ENCODE measurements at places on chromosomes 5 and 9.
A peak's percentile ranks its signal among the peaks of the same experiment; 100 is the strongest.

- DNase-seq, result peak; percentile 42
Measured at GRCh38 chr9:106921341-106921899, 58.5 kb downstream of the ZNF462 start.

DNA sequence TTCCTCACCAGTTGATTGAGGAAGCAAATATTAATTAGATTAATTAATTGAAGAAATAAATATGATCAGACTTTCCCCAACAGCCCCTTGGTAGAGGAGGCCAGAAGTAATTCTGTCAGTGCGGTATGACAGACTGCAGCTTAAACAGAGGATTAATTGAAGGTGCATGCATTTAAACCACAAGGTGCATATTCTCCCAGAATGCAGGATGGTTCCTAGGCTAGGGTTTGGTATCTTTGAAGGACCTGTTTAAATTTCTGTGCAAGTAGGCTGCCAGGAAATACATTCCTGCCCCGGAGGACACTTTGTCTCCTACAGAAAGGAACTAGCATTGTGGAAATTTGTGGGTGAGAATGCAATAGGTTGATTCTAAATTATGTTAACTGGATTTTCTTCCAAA, 50.5 kb upstream of the PALM2AKAP2 start:
- no peak for DNase-seq

DNA sequence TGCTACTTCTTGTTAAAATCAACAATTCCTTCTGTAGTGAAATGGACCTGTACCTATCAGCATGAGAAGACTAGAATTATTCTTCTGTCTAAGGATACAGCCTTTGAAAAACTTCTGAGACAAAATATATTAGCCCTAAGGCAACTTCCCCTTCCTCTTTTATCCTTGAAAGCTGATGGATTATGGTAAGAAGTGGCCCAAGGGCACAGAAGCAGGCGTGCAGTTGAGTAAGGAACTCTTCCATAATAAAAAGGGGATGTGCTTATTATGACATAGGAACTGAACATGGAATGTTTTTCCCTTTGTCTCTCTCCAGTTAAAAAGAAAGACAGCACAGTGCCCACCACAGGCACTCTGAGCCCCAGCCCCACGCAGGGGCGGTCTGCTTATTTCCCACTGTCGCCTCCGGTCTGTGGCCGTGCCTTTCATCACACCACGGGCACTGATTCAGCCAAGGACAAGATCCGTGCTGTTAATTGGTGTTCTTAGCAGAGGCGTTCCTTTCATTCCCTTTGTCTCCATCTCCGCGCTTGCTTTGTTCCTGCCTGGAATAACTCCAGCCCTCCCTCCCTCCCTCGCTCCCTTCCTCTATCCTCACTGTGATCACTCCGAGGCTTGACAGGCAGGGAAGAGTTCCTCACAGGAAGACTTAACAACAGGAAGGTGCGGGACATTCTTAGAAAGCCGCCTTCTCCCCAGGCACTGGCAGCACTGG, 135.9 kb upstream of the OTULINL start:
- DNase-seq, result no peak

- DNase-seq, result no peak
Measured at GRCh38 chr5:172887692-172888091, 53.6 kb downstream of the ERGIC1 start.

- no peak for DNase-seq
Measured at GRCh38 chr5:152405145-152405544, at the start of gene NMUR2. Gene NMUR2 (minus strand): TSS chr5:152405279. CDS start chr5:152405113, 166 bp downstream.

DNA sequence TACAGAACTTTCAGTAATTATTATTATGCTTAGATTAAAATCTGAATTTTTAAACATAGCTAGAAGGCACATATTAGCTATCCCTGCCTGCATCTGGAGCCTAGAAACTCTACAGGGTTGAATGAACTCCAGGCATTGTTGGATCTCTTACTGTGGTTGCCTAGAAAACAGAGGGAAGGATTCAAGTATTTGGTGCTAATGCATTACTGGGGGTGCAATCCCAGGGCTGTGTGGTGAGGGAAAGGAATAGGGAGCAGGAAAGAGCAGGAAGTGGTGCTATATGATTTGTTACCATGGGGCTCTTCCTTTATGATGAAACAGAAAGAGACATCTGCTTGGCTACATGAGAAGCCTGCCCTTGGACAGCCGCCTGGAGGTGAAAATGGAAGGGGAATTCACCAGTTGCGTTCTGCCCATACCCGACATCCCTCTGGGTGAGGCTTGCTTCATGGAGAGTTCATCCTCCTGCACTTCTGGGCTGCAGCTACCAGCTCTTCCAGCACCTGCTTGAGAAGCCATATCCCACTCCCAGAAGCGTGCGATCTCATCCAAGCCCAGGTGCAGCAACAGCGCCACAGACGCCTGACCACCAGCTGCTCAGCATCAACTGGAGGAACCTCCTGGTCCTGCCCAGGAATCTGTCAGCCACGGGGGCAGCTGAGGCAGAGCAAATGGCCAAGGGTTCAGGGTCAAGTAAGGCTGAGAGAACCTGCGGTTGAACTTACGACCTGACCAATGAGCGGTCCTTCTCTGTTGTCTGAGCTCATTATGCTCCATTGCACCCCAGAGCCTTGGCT, 362.8 kb downstream of the SEMA5A start:
- no peak for DNase-seq

DNA sequence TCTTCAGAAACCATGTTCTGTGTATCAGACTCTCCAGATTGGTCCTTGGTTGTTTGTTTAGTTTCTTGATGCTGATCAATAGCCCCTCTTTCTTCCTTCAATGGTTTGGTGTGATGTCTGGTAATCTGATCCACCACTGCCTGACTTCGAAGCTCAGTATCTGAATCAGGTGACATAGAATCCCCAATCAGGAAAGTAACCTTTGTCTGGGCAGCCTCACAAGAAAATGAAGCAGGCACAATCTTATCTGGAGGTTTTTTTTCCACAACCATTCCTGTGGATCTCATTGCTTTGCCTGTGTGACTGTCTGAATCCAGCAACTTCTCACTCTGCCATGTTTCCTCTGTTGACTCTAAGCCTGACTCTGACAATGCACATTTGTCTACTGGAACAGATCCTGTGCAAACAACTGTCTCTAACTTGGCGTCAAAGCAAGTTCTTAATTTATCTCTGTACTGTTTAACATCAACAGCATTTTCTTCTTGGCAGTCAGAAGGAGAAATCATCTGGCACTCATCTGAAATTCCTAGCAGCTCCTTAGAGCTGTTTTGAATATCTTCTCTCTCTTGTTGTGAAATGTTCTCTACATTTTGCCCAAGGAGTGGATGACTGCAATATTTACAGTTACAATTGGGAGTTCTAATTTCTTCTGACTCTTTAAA, 37.1 kb upstream of the RAPGEF6 start:
- no peak for DNase-seq

- no peak for DNase-seq
Measured at GRCh38 chr9:105128908-105129600, 115.4 kb upstream of the SLC44A1 start.

DNA sequence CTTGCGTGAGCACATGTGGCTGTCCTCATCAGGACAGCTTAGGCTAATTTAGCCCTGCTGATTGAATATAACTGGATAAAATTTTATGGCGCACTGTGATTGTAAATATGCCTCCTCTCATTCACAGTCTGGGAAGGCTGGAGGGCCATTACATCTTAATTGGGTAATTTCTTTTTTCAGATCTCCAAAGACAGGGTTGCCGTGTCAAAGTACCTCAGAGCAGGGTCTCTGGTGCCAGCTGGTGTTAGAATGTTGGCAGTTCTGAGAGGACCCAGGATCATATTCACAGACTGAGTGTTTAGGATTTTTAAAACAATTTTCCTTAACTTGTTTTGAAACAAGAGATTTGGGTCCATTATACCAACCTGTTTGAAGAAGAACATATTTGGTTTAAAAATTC, 455.7 kb upstream of the TLE4 start:
- DNase-seq, result no peak

- DNase-seq, result no peak
Measured at GRCh38 chr9:8610256-8610655, 810.7 kb upstream of the DMAC1 start.

DNA sequence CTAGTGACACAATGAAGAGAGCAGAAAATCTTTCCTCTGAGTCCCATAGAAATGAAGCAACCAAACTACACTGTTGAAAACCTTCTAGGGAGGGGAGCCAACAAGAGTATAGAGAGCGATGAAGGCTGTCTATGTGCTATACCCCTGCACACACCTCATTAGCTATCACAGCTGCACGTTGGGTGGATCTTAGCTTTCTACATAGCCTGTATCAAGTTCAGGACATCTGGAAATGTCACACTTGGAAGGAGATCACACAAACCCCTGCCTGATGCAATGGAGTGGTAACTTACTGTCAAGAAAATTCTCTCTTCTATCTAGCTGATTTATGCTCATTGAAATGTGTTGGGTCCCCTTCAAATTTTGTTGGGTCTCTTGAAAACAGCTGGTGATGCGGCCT, 127.0 kb upstream of the NTRK2 start:
- no peak for DNase-seq

- peak; percentile 2 for DNase-seq
Measured at GRCh38 chr5:128949847-128950546, 15.3 kb upstream of the SLC27A6 start.

DNA sequence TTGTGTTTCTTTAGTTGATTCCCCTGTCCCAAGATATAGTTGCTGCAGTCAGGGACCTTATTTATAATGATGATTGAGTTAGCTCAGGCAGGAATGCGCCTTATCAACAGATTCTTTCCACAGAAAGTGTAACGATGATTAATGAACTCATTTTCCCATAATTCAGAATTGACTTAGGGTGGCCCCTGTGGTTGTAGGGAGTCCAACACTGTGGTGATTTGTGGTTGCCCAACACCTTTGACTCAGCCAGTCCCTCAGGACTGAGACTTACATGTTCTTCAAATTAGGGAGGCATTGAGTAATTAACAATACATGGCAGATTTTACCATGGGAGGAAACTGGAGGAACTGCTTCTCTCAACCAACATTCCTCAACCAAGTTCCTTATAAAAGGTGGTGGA, 221.9 kb downstream of the GABRG2 start:
- DNase-seq, result no peak

DNA sequence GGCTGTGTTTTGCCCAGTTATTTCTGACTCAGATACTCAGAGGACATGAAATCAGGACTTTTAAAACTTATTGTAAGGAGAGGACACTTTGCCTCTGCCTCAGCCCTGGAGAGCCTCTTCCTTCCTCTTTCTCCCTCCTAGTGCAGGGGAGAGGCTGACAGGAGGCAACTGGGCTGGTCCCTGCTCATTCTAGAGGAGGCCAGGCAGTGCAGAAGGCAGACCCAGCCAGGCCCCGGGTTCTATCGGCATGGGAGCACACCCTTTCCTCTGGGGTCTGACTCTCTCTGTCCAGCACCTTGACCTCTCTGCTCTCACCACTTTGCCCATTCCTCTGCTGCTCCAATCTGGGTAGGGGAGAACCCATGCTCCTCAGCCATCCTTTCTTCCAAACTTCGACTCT, 16.0 kb upstream of the SMIM32 start:
- DNase-seq, result no peak

GRCh38 chr5:130978475-130978874, 186.6 kb downstream of the HINT1 start:
- no peak for DNase-seq

DNA sequence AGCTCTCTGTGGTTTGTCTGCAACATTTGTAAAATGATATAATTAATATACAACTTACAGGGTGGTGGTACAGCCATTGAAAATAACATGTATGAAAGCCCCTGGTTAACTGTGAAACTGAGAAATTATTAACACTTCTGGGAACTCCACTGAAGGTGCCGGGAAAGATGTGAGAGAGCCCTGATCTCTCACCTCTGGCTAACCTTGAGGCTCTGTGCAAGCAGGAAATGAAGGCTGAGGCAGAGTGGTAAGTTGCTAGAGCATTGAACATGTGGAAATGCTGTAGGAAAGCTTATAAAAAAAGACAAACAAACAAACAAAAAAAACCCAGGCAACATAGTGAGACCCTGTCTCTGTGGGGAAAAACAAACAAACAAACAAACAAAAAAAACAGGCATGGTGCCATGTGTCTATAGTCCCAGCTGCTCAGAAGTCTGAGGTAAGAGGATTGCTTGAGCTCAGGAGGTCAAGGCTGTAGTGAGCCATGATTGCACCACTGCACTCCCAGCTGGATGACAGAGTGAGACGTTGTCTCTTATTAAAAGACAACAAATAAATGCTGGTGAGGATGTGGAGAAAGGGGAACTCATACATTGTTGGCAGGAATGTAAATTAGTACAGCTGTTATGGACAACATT, 7.5 kb downstream of the CATSPER3 start:
- DNase-seq, result no peak

GRCh38 chr9:103730866-103731265, 363.2 kb upstream of the SMC2 start:
- DNase-seq, result no peak

- DNase-seq, result peak; percentile 61
Measured at GRCh38 chr9:127505396-127506116, 54.2 kb downstream of the LRSAM1 start.

- no peak for DNase-seq
Measured at GRCh38 chr9:2691626-2692025, 25.7 kb upstream of the KCNV2 start.

DNA sequence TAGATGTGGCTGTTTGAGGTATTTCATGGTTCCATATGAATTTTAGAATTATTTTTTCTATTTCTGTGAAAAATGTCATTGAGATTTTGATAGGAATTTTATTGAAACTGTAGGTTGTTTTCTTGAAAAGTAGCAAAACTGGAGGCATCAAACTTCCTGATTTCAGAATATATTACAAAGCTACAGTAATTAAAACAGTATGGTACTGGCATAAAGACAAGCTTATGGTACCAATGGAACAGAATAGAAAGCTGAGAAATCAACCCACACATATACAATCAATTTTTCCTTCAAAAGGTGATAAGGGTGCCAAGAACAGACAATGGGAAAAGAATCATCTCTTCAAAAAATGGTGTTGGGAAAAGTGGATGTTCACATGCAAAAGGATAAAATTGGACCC, 197.7 kb upstream of the DAP start:
- DNase-seq, result no peak

GRCh38 chr5:27124590-27124989, 86.2 kb upstream of the CDH9 start:
- DNase-seq, result peak; percentile 33

- no peak for DNase-seq
Measured at GRCh38 chr9:115369322-115369957, 251.5 kb upstream of the TNC start.

DNA sequence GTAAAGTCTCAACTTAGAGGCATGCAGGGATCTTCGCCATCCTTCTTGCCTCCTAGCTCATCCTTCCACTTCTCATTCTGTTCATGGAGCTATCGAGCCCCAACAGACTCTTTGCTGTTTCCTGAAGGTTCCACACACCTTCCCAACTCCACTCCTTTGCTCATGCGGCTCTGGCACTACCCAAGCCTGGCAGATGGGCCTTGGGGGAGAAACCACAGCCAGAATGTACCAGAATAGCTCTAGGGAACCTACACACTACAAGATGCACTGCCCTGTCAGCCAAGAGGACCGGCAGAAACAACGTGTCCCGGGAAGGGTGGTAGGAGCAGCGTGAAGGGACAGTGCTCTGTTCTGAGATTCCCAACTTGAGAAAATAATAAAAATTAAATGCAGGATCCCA, 178.9 kb downstream of the GABBR2 start:
- no peak for DNase-seq

DNA sequence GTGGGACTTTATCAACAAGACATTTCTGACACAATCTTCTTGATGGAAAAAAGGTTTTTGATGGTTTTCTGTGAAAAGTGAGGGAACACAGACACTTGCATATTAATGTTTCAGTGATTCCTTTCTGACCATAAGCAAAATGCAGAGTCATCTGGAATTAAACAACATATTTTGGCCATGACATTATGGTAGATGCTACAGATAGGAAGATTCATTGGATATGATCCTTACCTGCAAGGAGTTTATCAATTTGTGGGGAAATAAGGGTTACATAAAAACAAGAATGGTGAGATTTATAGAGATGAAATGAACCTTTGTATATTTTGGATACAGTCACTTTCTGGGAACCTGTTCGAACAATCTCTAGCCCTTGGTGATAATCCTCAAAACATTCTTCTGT, 155.3 kb upstream of the GNA14 start:
- DNase-seq, result no peak
